ENCODE measurements at places on chromosomes 11 and 22. TPM values are rescaled to one million over a fixed set of nuclear protein-coding genes. Genes with fewer than 3 reads are reported as not detected.

The OR52N4 gene
- not detected for total RNA-seq

The C11orf24 gene
- total RNA-seq, result 14.7 TPM

The DEUP1 gene
- total RNA-seq, result 0.04 TPM

The WBP2NL gene
- 1.0 TPM for total RNA-seq

The RANGAP1 gene
- 12.7 TPM for total RNA-seq

The ELFN2 gene
- total RNA-seq, result 0.35 TPM

The TSPAN18 gene
- total RNA-seq, result 15.2 TPM

The FXYD6 gene
- 103 TPM for total RNA-seq

The OR52I2 gene
- total RNA-seq, result not detected

The IL18 gene
- total RNA-seq, result 0.31 TPM

The LINC01488 gene
- total RNA-seq, result 0.04 TPM

The TBX1 gene
- total RNA-seq, result 7.2 TPM

The PRDX5 gene
- total RNA-seq, result 144 TPM

The TMEM225 gene
- not detected for total RNA-seq

The TFIP11 gene
- 22.3 TPM for total RNA-seq

The OR2D2 gene
- not detected for total RNA-seq

The MISFA gene
- 4.3 TPM for total RNA-seq

The SCGB1C1 gene
- total RNA-seq, result not detected

The KIF18A gene
- total RNA-seq, result 5.3 TPM

The GLYAT gene
- not detected for total RNA-seq

The KCNQ1 gene
- total RNA-seq, result 0.84 TPM

The CDC42BPG gene
- total RNA-seq, result 0.35 TPM

The GGT5 gene
- 3.4 TPM for total RNA-seq

The OOSP4A gene
- total RNA-seq, result not detected

The ADM2 gene
- total RNA-seq, result 0.40 TPM

The SLC25A45 gene
- 5.0 TPM for total RNA-seq

The SHISA8 gene
- total RNA-seq, result 0.09 TPM

The ARL2 gene
- total RNA-seq, result 84.6 TPM

The TUB gene
- total RNA-seq, result 16.7 TPM

The NPAT gene
- total RNA-seq, result 8.3 TPM

The SLC5A4 gene
- total RNA-seq, result 0.49 TPM

The SMC1B gene
- 0.04 TPM for total RNA-seq

The CRYBB2 gene
- total RNA-seq, result 0.09 TPM

The ELMOD1 gene
- total RNA-seq, result 4.3 TPM

The TRIM49 gene
- total RNA-seq, result not detected

The ARHGAP8 gene
- total RNA-seq, result 1.1 TPM

The TRIM51 gene
- total RNA-seq, result not detected

The FOSL1 gene
- total RNA-seq, result not detected

The SELENOM gene
- 35.1 TPM for total RNA-seq

The TSPO gene
- 126 TPM for total RNA-seq

The OR5AN1 gene
- not detected for total RNA-seq

The PATE4 gene
- not detected for total RNA-seq

The STIP1 gene
- 90.7 TPM for total RNA-seq

The PANX2 gene
- 0.13 TPM for total RNA-seq

The MRGPRX1 gene
- not detected for total RNA-seq

The RTN4RL2 gene
- 2.0 TPM for total RNA-seq

The ACCS gene
- total RNA-seq, result 16.0 TPM

The TPH1 gene
- 0.13 TPM for total RNA-seq

The CRYBA4 gene
- total RNA-seq, result not detected

The TESMIN gene
- total RNA-seq, result 0.09 TPM

The CSF2RB gene
- 1.8 TPM for total RNA-seq

The MYBPC3 gene
- total RNA-seq, result 0.13 TPM

The CNIH2 gene
- 1.0 TPM for total RNA-seq

The MS4A3 gene
- total RNA-seq, result 0.49 TPM

Data from muscle of leg (tissue), 16 donors.